Lower lobe of right lung (tissue), 2 donors: ENCODE measurements at places on chromosomes 5 and 9. TPM values are rescaled to one million over a fixed set of nuclear protein-coding genes. Genes with fewer than 3 reads are reported as not detected.

Gene GPR150
- 0.18 TPM for total RNA-seq

Gene FSTL4
- 1.9 TPM for total RNA-seq

Gene PPP3R2
- not detected for total RNA-seq

Gene CTNNAL1
- total RNA-seq: 35.2 TPM

Gene CRB2
- total RNA-seq: not detected

Gene PCDHGA6
- 3.2 TPM for total RNA-seq

Gene SLCO6A1
- not detected for total RNA-seq

Gene TSSK1B
- total RNA-seq: not detected

Gene ENTREP1
- total RNA-seq: 30.1 TPM

Gene STARD4
- 40.2 TPM for total RNA-seq

Gene FSD1L
- total RNA-seq: 7.2 TPM

Gene C5orf58
- total RNA-seq: not detected

Gene CFAP157
- 25.9 TPM for total RNA-seq

Gene PPP1R26
- total RNA-seq: 22.8 TPM

Gene PCDHGA3
- total RNA-seq: 1.8 TPM

Gene IL13
- not detected for total RNA-seq

Gene SIT1
- total RNA-seq: 1.5 TPM

Gene IFNA2
- total RNA-seq: not detected

Gene GFI1B
- total RNA-seq: 1.1 TPM

Gene GRXCR2
- not detected for total RNA-seq

Gene ABLIM3
- total RNA-seq: 26.7 TPM

Gene AKNA
- 66.9 TPM for total RNA-seq

Gene NKD2
- total RNA-seq: 24.1 TPM

Gene ZNF879
- total RNA-seq: 7.3 TPM

Gene NSMF
- total RNA-seq: 20.7 TPM

Gene TRIM32
- 17.3 TPM for total RNA-seq

Gene PCDHGA9
- total RNA-seq: 4.8 TPM

Gene ADRB2
- total RNA-seq: 26.4 TPM

Gene ERBIN
- 68.2 TPM for total RNA-seq

Gene HK3
- 61.2 TPM for total RNA-seq

Gene ZNF367
- total RNA-seq: 1.1 TPM

Gene CCDC180
- 11.3 TPM for total RNA-seq

Gene WDR31
- total RNA-seq: 4.5 TPM

Gene SPINK5
- total RNA-seq: 2.1 TPM

Gene LIX1
- not detected for total RNA-seq

Gene JMY
- 10.6 TPM for total RNA-seq

Gene LCN6
- 2.9 TPM for total RNA-seq
